ENCODE measurements at places on chromosomes 11 and 22.

GRCh38 chr11:113384551-113384950 lies 3.0 kb upstream of the ANKK1 start:
- no peak for DNase-seq

- DNase-seq, result no peak
Measured at GRCh38 chr22:32448980-32449379, 15.3 kb downstream of the BPIFC start.

- no peak for DNase-seq
Measured at GRCh38 chr11:3149852-3150188, 15.3 kb downstream of the OSBPL5 start.

- no peak for DNase-seq
Measured at GRCh38 chr11:32586576-32587190, 3.1 kb downstream of the EIF3M start.

- DNase-seq, result no peak
Measured at GRCh38 chr11:46249103-46249937, 28.1 kb upstream of the CREB3L1 start.

GRCh38 chr22:44366372-44367300 lies 53.9 kb upstream of the SHISAL1 start:
- no peak for DNase-seq

GRCh38 chr11:67699521-67699920 lies 25.1 kb upstream of the ALDH3B2 start:
- DNase-seq, result no peak

- DNase-seq, result no peak
Measured at GRCh38 chr11:133386262-133386661, 146.0 kb downstream of the OPCML start.

- DNase-seq, result no peak
Measured at GRCh38 chr11:114441921-114442320, 2.7 kb downstream of the REXO2 start.

DNA sequence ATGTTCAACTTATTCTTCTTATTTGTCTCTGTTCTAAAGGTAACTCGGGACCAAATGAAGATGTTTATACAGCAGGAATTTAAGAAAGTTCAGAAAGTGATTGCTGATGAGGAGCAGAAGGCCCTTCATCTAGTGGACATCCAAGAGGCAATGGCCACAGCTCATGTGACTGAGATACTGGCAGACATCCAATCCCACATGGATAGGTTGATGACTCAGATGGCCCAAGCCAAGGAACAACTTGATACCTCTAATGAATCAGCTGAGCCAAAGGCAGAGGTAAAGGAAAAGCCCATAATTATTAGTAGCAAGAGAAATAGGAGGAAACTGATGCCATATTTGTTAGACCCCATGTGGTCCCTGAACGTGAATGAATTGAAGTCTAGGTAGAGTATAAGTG lies 63.3 kb downstream of the TRIM44 start:
- DNase-seq, result no peak

Measured in right renal pelvis (tissue), 4 donors.